ENCODE measurements at places on chromosomes 2 and 18.

DNA sequence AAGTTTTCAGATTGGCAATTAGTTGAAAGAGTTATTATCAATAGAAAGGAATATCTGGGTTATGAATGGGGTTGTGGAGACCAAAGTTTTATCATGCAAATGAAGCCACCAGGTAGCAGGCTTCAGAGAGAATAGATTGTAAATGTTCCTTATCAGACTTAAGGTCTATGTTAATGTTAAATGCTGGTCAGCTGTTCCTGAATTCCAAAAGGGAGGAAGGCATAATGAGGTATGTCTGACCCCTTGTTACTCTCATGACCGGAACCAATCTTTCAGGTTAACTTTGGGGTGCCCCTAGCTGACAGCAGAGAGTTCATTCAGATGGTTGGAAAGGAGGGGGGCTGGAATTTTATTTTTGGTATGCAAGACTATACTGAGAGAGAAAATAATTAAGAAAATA is 47.9 kb downstream of the RIT2 start:
- H3K36me3 ChIP-seq: no peaks in the 10 kb centered on the region
- no peak overlapping the region for H3K4me3 ChIP-seq
- H3K27ac ChIP-seq: no peak overlapping the region
- no peaks in the 10 kb centered on the region for H3K4me1 ChIP-seq

DNA sequence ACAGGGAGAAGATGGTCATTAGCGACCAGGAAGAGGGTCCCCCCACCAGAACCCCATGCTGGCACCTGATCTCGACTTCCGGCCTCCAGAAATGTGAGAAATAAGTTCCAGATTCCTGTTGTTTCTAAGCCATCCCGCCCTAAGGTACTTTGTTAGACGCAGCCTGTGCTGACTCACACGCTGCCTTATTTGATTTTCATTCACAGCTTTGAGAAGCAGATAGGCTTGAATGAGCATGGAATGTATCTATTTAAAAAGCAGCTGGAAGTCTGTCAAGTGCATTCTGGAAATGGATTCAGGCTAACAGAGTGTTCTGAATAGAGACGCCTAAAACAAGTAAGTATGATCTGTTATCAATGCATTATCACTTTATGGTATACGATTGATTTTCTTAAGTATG is 8.3 kb upstream of the IL1R2 start:
- DNase-seq: no peak
- H3K36me3 ChIP-seq: no peaks in the 10 kb centered on the region
- no peak overlapping the region for H3K27ac ChIP-seq
- no peaks in the 10 kb centered on the region for H3K27me3 ChIP-seq
- H3K4me1 ChIP-seq: no peaks in the 10 kb centered on the region
- H3K4me3 ChIP-seq: no peak overlapping the region

DNA sequence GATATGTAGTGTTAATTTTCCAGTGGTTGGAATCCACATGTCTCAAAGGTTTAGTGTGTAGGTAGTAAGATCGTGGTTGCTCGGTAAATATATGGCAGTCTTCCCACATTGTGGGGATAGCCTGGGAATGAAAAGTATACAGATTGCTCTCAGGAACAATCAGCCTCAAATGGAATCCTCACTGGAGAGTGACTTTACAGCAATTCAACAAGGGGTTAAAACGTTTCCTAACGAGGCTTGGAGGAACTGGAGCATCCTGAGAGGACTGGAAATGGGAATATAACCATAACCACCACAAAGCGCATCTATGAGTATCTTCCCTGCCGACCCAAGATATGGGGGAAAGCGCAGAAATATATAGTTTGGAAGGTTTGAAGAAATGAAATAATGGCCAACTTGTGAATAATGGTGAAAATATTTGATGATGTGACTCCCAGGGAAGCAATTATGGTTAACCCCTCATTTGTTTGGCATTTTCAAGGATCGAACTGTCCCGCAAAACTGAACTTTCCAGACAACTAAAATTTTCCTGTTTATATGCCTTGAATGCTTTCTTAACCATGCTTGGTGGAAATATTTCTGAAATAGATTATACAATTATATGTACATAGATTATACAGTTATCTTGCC is 100.7 kb upstream of the FOSL2 start:
- no peak overlapping the region for H3K4me3 ChIP-seq
- no peaks in the 10 kb centered on the region for H3K36me3 ChIP-seq
- no peak for DNase-seq
- H3K27ac ChIP-seq: no peak overlapping the region

GRCh38 chr2:20125164-20125563 is 73.7 kb upstream of the LAPTM4A start:
- H3K27me3 ChIP-seq: no peaks in the 10 kb centered on the region
- peaks cover 29% of the 10 kb centered on the region for H3K4me1 ChIP-seq
- DNase-seq: no peak
- no peaks in the 10 kb centered on the region for H3K36me3 ChIP-seq
- H3K27ac ChIP-seq: no peak overlapping the region

GRCh38 chr2:20661421-20662307 is 5.3 kb upstream of the GDF7 start:
- no peaks in the 10 kb centered on the region for H3K36me3 ChIP-seq
- H3K4me1 ChIP-seq: 0 out of 2 replicates have a peak, but pooled peaks cover 3% of the 10 kb centered on the region
- H3K27me3 ChIP-seq: peaks cover 36% of the 10 kb centered on the region
- peak; percentile 70 for DNase-seq
- no peak overlapping the region for H3K27ac ChIP-seq

- H3K4me3 ChIP-seq: no peak overlapping the region
- H3K27me3 ChIP-seq: no peaks in the 10 kb centered on the region
- no peaks in the 10 kb centered on the region for H3K36me3 ChIP-seq
- H3K27ac ChIP-seq: no peak overlapping the region
- H3K4me1 ChIP-seq: no peaks in the 10 kb centered on the region
Measured at GRCh38 chr18:79424880-79425568, 29.3 kb downstream of the NFATC1 start.

DNA sequence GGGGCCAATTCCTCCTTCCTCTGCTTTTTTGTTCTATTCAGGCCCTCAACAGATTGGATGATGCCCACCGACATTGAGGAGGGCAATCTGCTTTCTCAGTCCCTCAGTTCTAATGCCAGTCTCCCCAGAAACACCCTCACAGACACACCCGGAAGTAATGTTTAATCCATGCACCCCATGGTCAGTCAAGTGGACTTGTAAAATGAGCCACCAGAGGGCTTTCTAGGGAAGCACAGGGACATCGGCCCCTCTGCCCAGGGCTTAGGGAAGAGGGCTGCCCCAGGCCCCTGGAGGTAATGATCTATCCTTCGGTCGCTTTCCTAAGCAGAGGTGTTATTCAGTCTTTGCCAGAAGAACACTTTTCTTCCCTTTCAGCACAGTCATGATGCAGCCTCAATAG is 107.4 kb downstream of the PDCL3 start:
- H3K36me3 ChIP-seq: no peaks in the 10 kb centered on the region
- H3K4me3 ChIP-seq: no peak overlapping the region
- no peaks in the 10 kb centered on the region for H3K27me3 ChIP-seq
- H3K4me1 ChIP-seq: no peaks in the 10 kb centered on the region

GRCh38 chr2:204967199-204967960 is 422.1 kb downstream of the PARD3B start:
- no peaks in the 10 kb centered on the region for H3K36me3 ChIP-seq
- H3K27ac ChIP-seq: no peak overlapping the region
- no peaks in the 10 kb centered on the region for H3K27me3 ChIP-seq

GRCh38 chr18:46596119-46596518 is 60.9 kb downstream of the LOXHD1 start:
- peaks cover 23% of the 10 kb centered on the region for H3K4me1 ChIP-seq
- no peaks in the 10 kb centered on the region for H3K36me3 ChIP-seq
- DNase-seq: peak; percentile 90
- H3K4me3 ChIP-seq: no peak overlapping the region

GRCh38 chr2:57497489-57498096 is 549.0 kb upstream of the VRK2 start:
- H3K27me3 ChIP-seq: no peaks in the 10 kb centered on the region
- H3K4me1 ChIP-seq: no peaks in the 10 kb centered on the region
- H3K4me3 ChIP-seq: no peak overlapping the region
- no peaks in the 10 kb centered on the region for H3K36me3 ChIP-seq
- no peak overlapping the region for H3K27ac ChIP-seq

DNA sequence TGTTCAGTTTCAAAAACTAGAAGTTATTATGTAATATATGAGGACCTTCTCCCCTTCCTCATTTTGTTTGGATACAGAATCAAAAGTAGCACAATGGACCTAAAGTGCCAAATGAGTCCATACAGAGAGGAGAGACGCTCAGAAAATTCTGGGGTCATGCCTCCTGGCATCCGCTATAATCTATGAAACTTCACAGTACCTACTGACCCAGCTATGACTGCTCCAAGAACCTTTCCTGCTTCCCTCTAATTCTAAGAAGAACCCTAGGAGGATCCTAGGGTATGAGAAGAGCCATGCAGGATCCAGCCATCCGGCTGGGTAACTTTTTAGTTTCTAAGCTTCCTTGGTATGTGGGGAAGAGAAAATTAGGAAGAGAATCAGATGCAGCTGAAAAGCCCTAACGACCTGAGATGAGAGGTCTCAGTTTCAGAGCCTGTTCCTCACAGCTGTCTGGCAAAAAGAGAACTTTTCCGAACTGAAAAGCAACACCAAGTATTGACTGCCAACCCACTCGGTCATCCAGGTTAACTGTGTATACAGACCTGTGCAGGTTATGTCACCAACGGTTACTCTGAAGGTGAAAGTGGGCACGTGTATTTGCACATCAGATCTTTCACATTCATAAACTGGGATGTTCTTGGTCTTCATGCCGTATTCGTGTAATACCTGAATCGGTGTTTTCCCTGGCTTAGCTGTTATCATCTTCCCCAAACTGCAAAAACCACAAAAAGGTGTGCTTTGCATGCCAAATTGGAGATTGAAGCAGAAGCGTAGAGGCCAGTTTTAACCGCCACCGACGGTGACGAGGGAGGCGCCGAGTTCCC is 1.1 kb downstream of the PRKRA start:
- H3K27me3 ChIP-seq: no peaks in the 10 kb centered on the region
- 0 out of 2 replicates have a peak, but pooled peaks cover 5% of the 10 kb centered on the region for H3K36me3 ChIP-seq
- DNase-seq: peak; percentile 87
- H3K27ac ChIP-seq: peak overlapping the region; percentile 95

DNA sequence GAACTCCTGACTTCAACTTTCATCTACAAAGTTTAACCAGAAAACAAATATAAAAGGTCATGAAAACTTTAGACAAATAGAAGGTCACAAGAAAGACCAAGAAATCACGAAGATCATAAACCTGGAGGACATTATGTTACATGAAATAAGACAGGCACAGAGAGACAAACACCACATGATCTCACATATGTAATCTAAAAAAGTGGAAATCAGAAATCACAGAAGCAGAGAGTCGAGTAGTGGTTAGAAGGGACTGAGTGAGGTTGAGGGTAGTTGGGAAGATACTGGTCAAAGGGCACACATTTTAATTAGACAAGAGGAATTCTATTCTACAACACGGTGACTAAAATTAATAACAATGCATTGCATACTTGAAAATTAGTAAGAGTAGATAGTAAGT is 1.4 kb downstream of the GCFC2 start:
- H3K27me3 ChIP-seq: no peaks in the 10 kb centered on the region
- H3K36me3 ChIP-seq: no peaks in the 10 kb centered on the region
- H3K4me3 ChIP-seq: peak overlapping the region; percentile 78
- peaks cover 5% of the 10 kb centered on the region for H3K4me1 ChIP-seq

- no peak for DNase-seq
- H3K27ac ChIP-seq: no peak overlapping the region
- no peaks in the 10 kb centered on the region for H3K36me3 ChIP-seq
- no peak overlapping the region for H3K4me3 ChIP-seq
- no peaks in the 10 kb centered on the region for H3K27me3 ChIP-seq
- no peaks in the 10 kb centered on the region for H3K4me1 ChIP-seq
Measured at GRCh38 chr18:69035756-69036155, 237.9 kb downstream of the CCDC102B start.

DNA sequence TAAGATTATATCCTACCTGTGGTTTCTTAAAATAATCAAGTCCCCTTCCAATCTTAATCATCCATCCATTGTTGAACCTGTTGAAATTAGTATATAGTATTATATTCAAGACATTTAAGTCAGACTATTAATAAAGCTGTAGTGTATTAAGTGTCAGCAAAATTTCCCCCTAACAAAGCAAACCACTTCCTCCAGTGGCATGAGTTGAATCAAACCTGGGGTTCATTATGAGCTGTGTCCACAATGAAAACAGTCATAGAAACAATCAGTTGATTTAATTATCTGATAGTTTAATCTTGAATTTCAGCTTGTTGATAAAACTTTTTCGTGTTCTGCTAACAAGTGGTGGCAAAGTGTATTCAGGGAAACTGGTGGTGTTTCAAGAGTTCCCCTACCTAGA is 11.3 kb downstream of the MITD1 start:
- DNase-seq: peak; percentile 28
- no peak overlapping the region for H3K4me3 ChIP-seq
- no peak overlapping the region for H3K27ac ChIP-seq

- H3K27ac ChIP-seq: no peak overlapping the region
- H3K4me3 ChIP-seq: no peak overlapping the region
- H3K27me3 ChIP-seq: no peaks in the 10 kb centered on the region
- no peaks in the 10 kb centered on the region for H3K36me3 ChIP-seq
- no peak for DNase-seq
Measured at GRCh38 chr2:217402761-217403383, 543.0 kb upstream of the TNP1 start.

DNA sequence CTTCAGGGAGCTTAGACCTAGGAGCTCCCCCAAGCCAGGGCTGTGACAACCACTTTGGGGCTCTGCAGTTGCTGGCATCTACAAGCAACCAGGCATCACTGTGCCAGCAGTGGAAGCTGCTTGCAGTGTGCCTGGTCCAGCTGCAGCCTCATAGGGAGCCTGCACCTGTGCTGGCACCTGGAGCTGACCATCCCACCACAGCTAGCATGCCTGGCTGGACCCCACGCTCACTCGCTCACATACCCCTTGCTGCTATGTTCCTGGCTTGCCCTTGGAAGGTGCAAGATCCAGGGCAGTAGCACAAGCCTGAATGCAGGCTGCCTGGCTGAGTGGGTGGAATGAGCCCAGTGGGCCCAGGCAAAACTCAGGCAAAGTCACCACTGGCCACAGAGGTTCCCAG is 82.5 kb downstream of the ZNF804A start:
- no peak overlapping the region for H3K4me3 ChIP-seq
- no peaks in the 10 kb centered on the region for H3K36me3 ChIP-seq
- no peaks in the 10 kb centered on the region for H3K4me1 ChIP-seq
- no peak overlapping the region for H3K27ac ChIP-seq
- no peak for DNase-seq
- H3K27me3 ChIP-seq: no peaks in the 10 kb centered on the region

GRCh38 chr2:187233811-187234210 is 214.2 kb downstream of the CALCRL start:
- H3K27ac ChIP-seq: no peak overlapping the region
- H3K36me3 ChIP-seq: no peaks in the 10 kb centered on the region
- H3K4me3 ChIP-seq: no peak overlapping the region
- DNase-seq: no peak

- peak overlapping the region; percentile 96 for H3K27ac ChIP-seq
- no peak overlapping the region for H3K4me3 ChIP-seq
- peak; percentile 97 for DNase-seq
- no peaks in the 10 kb centered on the region for H3K27me3 ChIP-seq
- H3K4me1 ChIP-seq: peaks cover 55% of the 10 kb centered on the region
Measured at GRCh38 chr2:43426305-43427031, 169.4 kb downstream of the THADA start.

- no peaks in the 10 kb centered on the region for H3K27me3 ChIP-seq
- no peak overlapping the region for H3K4me3 ChIP-seq
- H3K27ac ChIP-seq: peak overlapping the region; percentile 16
- DNase-seq: peak; percentile 84
- H3K4me1 ChIP-seq: peaks cover 10% of the 10 kb centered on the region
Measured at GRCh38 chr2:61426267-61426897, 44.5 kb downstream of the USP34 start.
